Activated CD8-positive, alpha-beta T cell treated with anti-CD3 and anti-CD28 coated beads for 36 hours (primary cell): ENCODE measurements at places on chromosomes 2 and 18.

- DNase-seq = peak; percentile 34
Observed at GRCh38 chr2:172200495-172201085, 97.9 kb upstream of the DLX2 start.

GRCh38 chr2:158191076-158191895, 89.6 kb downstream of the UPP2 start:
- peak; percentile 56 for DNase-seq

DNA sequence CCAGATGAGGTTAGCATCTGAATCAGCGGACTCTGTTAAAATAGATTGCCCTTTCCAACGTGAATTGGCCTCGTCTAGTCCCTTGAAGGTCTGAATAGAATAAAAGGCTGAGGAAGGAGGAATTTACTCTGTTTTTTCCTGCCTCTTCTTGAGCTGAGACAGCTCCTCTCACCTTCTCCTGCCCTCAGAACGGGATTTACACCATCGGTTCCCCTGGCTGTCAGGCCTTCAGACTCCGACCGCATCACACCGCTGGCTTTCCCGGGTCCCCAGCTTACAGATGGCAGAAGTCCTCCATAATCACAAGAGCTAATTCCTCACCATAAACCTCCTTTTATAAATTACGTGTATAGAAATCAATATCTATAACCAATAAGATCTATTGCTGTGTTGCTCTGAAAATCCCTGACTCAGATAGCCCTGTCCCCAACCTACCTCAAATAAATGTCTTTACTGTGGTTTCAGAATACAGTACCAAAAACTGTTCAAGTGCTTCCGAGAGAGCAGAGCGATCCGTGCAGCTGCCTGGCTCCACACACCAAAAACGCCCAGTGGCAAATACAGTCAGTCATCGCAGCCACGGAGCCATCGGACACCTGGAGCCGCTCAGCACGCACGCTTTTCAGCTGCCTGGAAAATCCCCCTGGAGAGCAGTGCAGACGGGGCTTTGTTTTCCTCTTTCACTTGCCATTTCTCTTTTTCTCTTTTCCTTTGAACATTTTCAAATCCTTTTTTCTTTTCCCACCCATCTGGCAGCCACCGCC, 196.9 kb downstream of the NRP2 start:
- DNase-seq = no peak

GRCh38 chr2:108171657-108172056, 68.1 kb upstream of the SULT1C3 start:
- no peak for DNase-seq

DNA sequence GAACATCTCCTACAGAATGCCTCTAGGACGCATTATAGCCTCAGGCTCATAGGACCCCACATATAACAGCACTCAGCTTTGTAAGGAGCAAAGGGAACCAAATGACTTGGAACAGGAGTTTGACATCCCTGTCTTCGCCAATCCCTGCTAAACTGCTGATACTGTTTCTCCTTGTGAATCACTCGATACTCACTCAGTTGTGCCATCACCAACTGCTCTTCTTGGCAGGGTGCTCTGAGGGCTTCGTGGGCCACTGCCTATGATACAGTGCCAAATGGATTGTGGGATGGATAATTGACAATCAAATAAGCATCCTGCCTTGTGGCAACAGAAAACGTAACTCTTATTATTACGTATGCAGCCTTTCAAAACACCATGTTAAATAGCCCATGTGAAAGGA, 396.3 kb downstream of the RIT2 start:
- DNase-seq = no peak

DNA sequence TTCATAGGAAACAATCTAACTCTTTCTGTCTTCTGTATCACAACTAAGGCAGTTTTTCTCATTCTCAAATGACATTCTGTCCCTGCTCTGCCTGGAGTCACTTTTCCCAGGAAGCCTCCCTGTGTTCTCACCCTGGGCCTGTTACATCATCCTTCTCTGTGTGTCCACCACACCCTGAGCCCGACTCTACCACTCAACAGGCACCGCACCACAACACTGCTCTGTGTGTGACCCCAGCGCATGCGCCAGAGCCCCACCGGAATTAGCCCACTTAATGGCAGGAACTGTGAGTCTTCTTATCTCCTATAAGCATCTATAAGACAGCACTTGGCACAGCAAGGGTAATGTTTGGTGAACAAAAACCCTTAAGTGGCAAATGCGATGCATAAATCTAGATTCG, 32.3 kb downstream of the TGFBRAP1 start:
- DNase-seq = no peak

GRCh38 chr18:28208712-28209265, 31.9 kb upstream of the CDH2 start:
- peak; percentile 1 for DNase-seq

DNA sequence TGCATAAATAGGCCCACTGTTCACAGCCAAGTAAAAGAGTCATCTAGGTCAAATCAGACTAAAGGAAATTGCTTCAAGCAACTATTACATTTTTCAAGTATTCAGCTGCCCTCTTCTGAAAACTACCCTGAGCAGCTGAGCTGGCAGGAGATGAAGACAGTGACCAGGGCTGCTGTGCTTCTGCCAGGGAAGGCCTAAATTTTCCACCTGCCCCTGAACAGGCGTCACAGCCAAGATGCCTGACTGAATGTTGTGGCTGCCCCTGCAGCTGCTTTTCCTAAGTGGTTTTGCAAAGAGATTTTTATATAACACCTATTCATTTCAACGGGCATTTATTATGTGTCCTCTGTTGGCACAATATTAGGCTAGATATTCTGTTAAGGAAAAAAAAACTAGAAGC, 96.7 kb upstream of the RPE start:
- DNase-seq = no peak

- DNase-seq = no peak
Observed at GRCh38 chr2:96764253-96764637, 3.5 kb downstream of the CNNM4 start.

DNA sequence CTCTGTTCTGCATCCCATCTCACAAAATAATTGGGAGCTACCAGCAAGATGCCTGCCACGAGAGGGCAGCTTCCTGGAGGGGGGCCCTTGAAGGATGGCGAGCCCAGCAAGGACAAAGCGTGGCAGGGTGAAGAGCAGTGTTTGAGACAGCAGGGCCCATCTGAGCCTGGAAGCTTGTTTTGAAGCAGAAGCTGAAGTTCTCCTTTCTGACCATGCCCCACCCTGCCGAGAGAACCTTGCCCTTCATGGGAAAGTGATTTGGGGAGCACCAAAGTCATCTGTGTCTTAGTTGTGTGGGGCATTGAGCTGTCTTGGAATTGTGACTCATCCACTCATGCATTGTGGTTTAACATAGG, 216.3 kb downstream of the BCL11A start:
- no peak for DNase-seq

DNA sequence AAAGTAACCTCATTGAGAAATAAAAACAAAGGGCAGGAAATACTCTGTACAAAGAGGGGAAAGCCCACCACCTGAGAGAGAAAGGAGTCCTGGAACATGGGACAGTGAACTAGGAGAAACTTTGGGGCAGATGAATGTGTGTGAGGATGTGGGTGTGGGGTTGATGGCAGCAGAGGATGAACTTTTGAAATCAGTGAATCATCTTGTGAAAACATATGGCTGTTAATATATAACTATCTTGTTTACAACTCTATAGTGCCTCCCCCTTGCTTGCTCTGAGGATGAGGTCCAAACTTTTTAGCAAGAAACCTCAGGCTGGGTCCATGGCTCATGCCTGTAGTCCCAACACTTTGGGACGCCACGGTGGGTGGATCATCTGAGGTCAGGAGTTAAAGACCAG, 171.8 kb upstream of the LHCGR start:
- no peak for DNase-seq

DNA sequence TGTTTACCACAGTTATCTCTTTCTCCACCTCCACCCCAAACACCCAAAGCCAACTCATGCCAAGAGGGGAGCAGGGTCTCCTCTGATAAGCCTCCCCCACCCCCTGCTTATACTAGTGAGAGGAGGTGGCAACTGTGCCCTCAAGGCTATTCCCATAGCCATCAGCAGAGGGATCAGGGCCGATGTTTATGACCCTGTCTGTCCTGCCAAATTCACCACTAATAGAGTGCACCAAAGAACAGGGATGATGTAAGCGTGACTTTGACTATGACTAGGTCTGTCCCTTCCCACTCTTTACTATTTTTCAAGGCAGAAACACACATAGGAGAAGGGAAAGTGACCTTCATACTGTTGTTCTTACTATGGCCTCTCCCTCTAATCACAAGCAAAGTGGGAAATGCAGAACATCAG, 74.6 kb downstream of the CLHC1 start:
- DNase-seq = no peak

- DNase-seq = no peak
Observed at GRCh38 chr2:101844055-101844635, 146.6 kb downstream of the MAP4K4 start.

GRCh38 chr2:53820711-53821110, 33.9 kb downstream of the ERLEC1 start:
- DNase-seq = no peak

- DNase-seq = no peak
Observed at GRCh38 chr2:123002660-123003248, 1022.3 kb upstream of the CNTNAP5 start.

GRCh38 chr2:101900375-101900774, 91.4 kb upstream of the IL1R2 start:
- peak; percentile 42 for DNase-seq

DNA sequence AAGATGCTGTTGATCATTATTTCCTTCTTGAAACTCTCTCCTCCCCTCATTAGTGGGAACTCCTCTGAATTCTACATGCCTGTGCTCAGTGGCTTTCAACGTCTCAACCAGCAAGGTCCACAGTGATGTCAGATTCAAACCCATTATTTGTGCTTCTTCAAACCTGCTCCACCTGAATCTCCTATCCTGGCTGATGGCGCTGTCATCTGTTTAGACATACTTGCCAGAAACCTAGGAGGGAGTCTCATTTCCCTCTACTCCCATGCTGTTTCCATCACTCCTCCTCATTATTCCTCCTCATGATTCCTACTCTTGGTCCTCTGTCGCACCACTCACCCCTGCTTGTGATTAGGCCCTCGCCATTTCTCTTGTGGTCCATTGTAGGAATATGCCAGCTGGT, 2.9 kb upstream of the LPIN2 start:
- DNase-seq = no peak

DNA sequence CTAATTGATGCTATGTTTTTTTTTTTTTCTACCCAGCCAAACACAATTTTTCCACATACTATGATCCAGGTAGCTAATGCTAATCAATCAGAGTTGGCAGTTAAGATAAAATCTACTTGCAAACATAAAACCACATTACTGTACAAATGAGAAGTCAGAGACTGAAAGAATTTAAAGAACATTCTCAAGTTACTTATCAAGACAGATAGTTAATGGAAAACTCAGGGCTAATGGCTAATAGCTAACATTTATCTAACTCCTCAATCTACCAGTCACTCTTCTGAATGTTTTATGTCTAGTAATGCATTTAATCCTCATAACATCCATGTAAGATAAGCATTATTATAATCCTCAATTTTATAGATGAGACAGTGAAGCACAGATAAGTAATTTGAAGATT, 537.6 kb upstream of the SETBP1 start:
- no peak for DNase-seq

GRCh38 chr18:3597409-3598357, 147.7 kb downstream of the TGIF1 start:
- no peak for DNase-seq

DNA sequence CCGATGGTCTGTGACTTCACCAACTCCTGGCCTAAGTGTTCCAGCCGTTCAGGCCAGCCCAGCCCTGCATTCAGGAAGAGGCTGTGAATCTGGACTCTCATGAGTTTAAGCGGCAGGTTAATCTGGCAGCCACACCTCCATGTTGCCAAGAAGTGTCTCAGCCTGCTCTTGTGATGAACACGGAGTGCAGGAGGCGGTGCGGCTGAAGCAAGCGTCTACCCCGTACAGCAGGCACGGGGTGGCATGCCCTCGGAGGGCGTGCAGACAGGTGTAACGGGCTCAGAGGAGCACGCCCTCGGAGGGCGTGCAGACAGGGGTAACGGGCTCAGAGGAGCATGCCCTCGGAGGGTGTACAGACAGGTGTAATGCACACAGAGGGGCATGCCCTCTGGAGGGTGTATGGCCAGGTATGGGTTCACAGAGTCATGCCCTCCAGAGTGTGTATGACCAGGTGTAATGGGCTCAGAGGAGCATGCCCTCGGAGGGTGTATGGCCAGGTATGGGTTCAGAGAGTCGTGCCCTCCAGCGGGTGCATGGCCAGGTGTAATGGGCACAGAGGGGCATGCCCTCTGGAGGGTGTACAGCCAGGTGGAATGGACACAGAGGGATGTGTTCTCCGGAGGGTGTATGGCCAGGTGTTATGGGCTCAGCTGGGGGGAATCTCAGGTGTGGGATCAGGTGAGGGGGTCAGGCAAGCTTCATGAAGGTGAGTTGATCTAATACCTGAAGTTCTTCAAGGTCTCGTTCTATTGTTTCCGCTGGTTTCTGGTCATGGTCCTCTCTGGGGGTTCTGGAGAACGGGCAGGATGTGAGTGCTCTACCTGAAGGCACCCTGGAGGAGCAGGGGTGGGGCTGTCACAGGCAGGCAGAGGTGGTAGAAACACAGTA, 22.6 kb downstream of the CROCC2 start:
- DNase-seq = no peak

- no peak for DNase-seq
Observed at GRCh38 chr18:13124411-13124810, 94.1 kb upstream of the LDLRAD4 start.

DNA sequence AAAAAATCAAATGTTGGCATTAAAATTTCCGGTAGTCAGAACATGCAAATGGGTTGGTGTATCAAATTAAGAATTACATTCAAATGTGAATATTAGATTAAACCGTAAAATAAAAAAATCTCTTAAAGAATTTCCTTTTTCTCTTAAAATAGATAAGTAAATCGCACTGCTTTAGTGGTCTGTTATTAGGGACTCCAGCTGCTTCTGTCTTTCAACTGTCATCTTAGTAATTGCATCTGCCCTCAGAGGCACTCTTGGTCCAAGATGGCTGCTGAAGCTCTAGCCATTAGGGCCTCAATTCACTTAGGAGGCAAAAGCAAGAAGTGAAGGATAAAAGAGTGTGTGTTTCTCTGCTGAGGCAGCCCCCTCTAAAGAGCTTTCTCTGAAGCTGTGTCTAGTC, 132.4 kb downstream of the MGAT5 start:
- DNase-seq = no peak

DNA sequence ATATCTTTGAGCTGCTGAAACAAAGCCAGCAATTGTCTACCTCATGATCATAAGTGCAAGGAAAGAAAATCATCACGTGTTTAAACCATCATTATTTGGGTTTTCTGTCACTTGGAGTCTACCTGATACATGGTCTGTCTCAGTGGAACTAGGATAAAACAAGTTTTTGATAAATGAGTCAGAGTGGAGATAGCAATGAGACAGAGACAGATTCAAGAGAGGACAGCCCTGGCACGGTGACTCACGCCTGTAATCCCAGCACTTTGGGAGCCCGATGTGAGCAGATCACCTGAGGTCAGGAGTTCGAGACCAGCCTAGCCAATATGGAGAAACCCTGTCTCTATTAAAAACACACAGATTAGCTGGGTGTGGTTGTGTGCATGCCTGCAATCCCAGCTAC, 93.8 kb downstream of the PMAIP1 start:
- DNase-seq = no peak

- DNase-seq = peak; percentile 78
Observed at GRCh38 chr2:56183643-56184499, at the start of gene CCDC85A. Gene CCDC85A, plus strand, starts transcription at chr2:56183990. Its CDS starts 635 bp downstream, at chr2:56184625.
